Stimulated activated CD8-positive, alpha-beta memory T cell treated with anti-CD3 and anti-CD28 coated beads, Interleukin-15, amount 100 ng/mL, for 48 hours (primary cell): ENCODE measurements at places on chromosomes 5 and 9.
A peak's percentile ranks its signal among the peaks of the same experiment; 100 is the strongest.

DNA sequence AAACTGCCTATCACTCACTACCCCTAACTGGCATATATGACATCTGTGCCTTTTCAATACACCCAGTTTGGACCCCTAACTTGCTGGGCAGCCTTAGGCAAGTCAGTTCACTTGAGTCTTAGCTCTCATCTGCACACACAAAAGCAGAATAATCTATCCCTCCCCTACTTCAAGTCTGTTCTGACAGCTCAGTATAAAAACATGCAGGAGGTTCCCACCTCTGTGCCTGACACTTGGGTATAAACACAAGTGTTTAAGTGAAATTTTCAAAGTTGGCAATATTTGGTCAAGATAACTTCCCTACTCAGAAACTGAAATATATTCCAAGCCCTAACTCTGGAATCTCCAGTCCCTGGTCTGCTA, 12.6 kb downstream of the HNRNPH1 start:
- DNase-seq, result no peak

GRCh38 chr5:169753795-169754194, 116.7 kb downstream of the DOCK2 start:
- no peak for DNase-seq

DNA sequence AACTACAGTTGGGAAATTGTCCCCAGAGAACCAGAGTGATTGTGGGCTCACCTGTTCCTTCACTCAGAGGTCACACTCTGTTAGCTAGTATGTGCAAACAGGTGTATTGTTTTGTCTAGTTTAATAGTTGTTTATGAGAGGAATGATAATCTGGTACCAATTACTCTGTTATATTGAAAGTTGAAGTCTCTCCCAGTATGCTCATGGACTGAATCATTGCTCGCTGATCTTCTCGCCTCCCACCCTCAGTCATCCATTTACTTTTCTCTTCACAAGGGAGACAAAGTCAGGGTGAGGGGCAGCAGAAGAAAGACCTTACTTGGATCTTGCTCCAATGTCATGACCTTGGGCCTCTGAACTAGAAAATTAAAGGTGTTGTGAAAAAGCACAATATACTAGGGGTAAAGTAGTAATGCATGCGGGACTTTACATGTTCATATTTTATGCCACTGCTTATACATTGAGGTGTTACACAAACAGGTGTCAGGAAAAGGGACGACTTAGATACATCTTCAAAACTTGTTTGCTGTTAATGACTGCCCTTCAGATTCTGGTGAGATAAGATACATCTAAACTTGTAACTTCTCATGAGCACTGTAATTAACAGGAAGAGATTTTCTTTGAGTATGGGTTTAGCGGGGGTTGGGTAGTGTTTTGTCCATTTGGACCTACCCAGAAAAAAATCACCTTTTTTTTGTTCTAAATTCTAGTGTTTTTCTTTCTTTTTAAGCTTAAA, 36.9 kb downstream of the LNPEP start:
- no peak for DNase-seq

DNA sequence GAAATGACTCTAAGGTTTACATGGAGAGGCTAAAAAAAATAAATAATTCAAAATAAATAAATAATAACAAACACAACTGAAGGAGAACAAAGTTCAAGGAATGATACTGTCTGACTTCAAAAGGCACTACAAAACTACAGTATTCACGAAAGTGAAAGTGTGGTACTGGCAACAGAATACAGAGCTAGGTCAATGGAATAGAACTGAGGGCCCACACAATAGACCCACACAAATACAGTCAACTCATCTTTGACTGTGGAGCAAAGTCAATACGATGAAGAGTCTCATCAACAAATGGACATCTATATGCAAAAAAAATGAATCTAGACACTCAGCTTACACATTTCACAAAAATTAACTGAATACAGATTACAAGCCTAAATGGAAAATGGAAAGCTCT, 75.3 kb downstream of the FBXW11 start:
- DNase-seq, result no peak

DNA sequence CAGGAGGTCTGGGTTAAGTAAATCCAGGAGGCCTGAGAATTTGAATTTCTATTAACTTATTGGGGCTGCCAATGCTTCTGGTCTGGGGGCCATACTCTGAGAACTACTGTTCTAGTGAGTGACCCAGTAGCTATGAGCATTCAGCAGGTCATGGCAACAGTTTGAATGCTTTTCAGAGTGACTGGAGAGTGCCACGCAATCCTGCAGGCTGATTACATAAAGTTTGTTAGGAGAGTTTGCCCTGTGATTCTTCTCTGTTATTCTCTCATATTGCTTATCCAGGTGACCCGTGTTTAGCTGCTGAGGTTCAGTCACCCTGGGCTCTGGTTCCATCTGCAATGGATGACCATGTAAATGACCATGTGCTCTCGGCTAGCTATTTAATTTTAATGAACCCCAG, 22.2 kb upstream of the TMED7 start:
- DNase-seq, result no peak

DNA sequence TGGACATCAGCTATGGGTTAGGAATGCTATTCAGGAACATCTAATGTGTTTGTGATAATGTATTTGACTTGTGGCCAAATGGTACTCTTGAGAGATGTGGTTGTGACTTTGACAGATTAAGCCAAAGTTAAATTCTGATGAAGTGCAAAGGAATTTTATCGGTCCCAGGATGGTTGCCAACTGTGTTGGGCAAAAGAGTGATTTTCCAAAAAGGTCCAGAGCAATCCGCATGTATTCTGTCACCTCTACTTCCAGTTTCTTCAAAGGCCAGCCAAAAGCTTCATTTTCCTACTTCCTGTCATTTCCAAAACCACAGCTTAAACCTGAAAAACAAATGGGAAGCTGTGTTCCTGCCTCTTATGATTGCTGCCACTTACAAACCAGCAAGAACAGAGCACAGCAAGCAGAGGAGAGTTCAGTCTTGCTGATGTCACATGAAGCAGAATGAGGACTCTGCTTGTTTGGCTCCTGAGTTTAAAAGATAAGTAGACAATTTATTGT, 59.8 kb downstream of the MARCHF3 start:
- no peak for DNase-seq

DNA sequence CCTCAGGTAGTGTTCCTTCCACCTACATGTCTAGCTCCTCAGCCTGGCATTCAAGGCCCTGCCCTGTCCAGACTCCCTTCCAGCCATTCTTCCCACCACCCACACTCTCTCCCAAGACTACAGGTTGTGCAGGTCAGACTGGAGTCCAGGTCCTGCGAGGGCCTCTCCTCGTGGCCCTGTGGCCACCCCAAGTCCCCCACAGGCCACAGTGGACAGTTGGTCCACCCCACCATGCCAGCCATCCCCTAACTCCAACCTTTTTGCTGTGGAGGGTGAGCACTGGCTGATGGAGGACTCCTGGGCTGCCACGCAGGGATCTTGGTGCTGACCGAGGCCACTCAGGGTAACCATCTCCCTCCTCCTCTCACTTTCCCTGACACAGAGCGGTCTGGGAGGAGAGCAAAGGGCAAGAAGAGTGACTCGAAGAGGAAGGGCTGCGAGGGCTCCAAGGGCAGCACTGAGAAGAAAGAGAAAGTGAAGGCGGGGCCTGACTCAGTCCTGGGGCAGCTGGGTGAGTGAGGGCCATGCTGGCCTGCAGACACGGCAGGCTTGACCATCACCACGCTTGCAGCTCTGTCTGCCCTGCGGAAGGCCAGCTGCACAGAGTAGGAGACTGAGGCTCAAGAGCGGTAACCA, 51.0 kb downstream of the JADE2 start:
- no peak for DNase-seq

GRCh38 chr9:98807070-98807813, at the start of gene GALNT12:
Gene GALNT12, plus strand, starts transcription at chr9:98807670. Its CDS starts 29 bp downstream, at chr9:98807699.
- DNase-seq, result peak; percentile 47

DNA sequence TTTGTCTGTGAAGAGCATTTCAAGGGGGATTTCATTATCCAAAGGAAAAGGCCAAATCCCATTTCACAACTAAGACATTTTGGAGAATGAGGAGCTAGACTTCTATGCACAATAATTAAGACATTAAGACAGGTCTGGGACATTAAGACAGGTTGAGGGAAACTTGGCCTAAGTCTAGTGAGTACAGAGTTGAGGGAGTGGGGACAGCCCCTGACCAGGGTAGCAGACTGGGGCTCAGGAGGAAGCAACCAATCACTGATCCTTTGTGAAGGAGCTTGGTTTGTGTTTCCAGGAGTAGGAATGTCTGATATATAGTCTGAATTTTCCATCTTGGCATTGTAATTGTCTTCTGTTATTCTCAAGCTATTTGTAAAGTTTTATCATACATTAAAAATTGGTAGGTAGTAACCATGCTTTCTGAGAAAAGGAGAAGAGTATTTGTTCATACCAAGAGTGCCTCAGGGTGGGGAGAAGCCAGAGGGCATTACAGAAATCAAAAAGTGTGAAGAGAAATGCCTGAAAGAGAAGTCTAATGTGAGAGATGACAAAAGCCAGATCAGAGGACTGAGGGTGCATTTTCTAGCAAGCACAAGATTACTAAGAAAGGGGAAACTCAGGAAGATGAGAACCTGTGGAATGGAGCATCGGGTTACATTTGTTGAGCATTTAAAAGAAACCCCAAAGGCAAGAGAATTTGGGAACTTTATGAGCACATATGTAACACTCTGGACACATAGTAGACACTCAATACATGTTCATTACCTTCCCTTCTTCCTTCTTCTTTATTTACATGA, 189.3 kb upstream of the PIK3R1 start:
- DNase-seq, result no peak

DNA sequence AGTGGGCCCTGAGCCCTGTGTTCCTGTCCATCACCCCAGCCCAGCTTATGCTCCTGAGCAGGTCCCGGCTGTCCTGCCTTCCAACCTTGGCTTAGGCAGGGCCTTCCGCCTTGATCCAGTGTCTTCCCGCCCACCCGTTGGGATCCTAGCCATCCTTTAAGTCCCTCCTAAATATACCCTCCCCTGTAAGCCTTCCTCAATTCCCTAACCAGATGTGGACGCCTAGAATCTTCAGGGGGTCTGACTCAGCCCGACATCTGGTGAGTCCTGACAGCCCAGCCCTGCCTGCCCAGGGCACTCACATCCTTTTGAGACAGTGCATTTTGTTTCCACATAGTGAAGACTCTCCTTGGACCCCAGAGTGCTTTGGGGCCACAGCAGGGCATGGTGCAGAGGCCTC, 23.7 kb downstream of the SLC6A7 start:
- no peak for DNase-seq

DNA sequence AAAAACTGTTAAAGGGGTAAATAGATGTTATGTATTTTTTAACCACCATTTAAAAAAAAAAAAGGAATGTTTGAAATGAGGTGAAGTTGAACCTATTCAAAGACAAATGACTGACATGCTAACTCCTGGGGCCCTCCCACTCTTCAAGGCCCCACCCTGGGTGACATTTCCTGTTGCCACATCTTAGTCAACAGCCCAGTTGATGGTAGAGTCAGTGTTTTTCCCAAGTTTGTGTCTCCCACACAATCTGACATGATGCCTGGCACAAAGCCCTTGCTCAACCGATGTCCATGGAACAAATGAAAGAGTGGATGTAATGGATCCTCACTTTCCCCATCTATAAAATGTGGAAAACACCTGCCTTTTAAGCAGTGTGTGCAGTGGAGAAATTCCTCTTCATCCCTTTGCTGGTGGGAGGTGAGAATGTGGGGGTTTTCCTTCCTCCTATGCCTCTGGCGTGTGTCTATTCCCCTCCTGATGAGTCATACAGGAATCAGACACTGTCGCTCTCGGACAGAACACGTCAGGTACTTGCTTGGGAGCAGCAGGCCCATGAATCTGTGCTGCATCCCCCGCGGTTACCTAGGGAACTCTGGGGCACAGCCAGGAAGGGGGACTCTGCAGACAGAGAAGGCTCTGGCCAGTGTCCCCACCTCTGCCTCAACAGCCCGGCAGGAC, 13.7 kb upstream of the ADRA1B start:
- no peak for DNase-seq

- DNase-seq, result no peak
These were observed 5.6 kb downstream of the FAXDC2 start for GRCh38 chr5:154844809-154845208.

- no peak for DNase-seq
These were observed 698 bp downstream of the NFX1 start for GRCh38 chr9:33291031-33291397.

GRCh38 chr5:146130440-146131045, 25.2 kb upstream of the PLAC8L1 start:
- DNase-seq, result no peak

DNA sequence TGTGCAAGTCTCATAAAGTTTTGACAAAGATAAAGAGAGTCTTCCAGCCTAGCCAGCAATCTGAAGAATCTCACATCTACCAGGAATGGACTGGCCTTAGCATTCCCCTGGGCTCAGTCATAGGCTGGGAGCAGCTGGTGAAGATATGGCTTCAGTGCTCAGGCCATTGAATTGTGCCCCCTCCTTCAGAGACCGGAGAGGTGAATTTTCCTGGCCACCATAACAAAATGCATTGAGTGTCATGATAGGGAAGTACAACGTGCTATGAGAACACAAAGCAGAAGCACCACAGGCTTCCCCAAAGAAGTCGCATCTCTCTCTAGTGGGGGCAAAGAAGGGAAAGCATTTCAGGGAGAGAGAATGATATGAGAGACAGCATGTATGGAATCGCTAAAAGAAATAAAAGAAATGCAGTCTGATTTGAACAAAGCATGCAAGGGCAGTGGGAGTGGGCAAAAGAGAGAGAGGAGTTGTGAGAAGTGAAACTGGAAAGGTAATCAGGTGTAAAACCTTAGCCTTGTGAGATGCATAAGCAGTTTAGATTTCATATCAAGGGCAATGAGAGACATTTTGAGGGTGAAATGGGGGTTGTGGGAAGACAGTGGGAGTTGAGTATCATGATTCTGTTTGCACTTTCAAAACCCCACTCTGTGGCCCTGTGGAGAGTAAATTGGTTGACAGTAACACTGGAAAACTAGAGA, 57.1 kb upstream of the NMUR2 start:
- no peak for DNase-seq

- no peak for DNase-seq
These were observed 21.0 kb upstream of the GSN start for GRCh38 chr9:121246821-121247561.

DNA sequence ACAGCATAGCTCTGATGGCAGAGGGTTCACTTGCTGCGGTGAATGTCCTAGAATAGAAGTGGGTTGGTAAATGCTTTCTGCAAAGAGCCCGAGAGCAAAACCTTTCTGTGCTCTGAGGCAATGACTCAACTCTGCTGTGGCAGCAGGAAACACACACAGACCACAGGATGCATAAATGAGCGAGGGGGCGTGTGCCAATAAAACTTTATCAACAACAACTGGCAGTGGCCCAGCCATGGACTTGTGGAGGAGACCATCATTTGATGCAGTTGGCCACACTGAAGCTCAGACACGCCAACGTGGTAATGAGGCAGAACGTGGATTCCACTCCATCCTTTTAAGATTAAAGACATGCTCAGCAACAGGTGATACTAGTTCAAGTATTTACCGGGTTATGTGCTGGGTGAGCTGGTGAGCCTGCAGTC, 6.8 kb downstream of the MRPL36 start:
- DNase-seq, result peak; percentile 73
